ENCODE measurements at places on chromosomes 5 and 9.

DNA sequence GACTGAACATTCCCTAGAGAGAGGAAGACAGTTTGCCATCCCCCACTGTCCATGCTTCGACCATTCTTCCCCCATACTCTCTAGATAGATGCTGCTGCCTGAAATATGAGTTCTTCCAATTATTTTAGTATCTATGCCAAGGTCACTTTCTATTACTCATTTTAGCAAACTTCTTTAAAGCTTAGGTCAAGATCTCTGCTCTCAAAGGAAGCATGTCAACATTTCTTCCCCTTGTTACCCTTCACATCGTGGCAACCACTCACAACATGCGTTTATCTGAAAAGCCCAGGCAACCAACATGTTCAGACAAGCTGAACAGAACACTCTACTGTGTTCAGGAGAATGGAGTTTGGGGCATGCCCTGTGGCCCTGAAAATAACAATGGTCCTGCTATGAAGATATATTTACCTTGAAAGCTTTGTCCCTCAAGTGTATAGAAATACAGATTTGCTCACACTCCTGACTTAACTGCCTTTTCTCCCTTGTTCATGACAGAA, 138.4 kb upstream of the KIF2A start:
- peak; percentile 1 for DNase-seq

DNA sequence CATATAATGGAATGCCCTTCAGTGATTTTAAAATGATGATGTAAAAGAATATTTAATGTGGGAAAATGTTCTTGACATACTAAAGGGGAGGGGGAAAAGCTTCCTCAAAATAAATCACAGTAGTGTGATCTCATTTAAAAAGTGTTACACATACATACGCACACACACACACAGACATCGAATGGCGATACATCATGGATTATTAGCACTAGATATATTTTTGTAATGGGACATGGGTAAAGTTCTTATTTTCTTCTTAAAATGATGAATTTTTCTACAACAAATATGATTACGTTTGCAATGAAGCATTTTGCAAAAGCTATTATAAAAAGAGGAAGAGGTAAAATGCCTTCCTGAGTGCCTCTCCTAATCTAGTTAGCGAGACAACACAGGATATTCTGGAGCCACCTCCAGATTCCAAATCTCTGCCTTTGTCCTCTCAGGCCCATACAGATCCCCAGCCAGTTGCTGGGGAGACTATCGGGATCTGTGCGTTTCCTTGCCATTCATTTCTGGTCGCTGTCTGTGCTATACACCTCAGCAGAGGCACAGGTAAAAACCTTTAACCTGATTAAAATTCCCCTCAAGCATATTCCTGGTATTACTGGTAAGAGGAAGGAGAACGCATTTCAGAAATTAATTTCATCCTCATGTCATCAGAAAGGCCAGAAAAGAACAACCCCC, 69.6 kb downstream of the SLC28A3 start:
- DNase-seq, result no peak

DNA sequence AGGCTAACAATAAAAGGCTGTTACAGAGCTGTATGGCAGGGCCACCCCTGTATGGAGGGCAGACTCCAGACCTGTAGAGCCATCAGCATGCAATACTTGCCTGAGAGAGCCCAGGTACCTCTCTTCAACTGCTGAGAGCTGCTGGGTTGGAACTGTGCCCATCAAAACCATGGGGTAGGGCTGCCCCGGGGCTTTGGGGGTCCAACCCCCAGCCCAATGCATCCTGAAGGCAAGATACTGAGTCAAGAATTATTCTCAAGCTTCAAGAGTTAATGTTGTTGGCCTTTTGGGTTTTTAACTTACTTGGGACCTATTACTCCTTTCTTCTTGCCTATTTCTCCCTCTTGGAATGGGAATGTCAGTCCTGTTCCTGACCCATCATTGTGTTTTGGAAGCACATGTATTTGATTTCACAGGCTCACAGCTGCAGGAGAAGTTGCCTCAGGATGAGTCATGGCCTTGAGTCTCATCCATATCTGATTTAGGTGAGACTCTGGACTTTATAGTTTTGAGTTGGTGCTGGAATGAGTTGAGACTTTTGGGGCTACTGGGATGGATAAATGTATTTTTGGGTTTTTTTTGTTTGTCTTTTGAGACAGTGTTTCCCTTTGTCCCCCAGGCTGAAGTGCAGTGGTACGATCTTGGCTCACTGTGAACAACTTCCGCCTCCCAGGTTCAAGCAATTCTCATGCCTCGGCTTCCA, 21.0 kb upstream of the CDK7 start:
- no peak for DNase-seq

DNA sequence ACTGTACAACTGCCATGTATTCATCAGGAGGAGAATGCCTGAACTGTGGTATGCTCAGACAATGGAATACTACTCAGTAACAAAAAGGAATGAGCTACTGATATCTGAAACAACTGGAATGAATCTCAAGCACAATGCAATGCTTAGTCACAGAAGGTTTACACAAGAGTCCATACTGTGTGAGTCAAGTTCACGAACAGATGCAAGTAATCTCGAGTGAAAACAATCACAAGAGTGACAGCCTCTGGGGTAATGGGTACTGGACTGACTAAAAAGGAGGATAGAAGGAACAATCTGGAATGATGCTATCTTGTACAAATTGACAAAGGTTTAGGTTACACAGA, 19.5 kb upstream of the GOLGA1 start:
- DNase-seq, result no peak

DNA sequence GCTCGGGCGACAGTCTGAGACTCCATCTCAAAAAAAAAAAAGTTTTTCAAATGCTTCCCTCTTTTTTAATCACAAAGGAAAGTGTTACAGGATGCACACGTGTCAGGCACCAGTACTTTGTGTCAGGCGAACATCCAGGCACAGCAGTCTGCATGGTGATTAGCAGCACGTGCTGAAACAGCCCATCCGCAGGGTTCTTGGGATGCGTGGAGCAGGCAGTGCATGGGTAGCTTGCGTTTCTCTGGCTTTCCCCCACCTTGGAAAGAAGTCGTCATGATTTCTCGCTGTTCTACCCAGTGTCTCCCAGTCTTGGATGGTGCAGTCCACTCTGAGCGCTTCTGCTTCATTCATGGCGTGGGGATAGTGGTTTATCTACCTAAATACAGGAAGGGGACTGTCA, 35.4 kb downstream of the GPR107 start:
- DNase-seq, result no peak

GRCh38 chr9:113808391-113809358, 67.4 kb upstream of the ZNF618 start:
- DNase-seq, result no peak

DNA sequence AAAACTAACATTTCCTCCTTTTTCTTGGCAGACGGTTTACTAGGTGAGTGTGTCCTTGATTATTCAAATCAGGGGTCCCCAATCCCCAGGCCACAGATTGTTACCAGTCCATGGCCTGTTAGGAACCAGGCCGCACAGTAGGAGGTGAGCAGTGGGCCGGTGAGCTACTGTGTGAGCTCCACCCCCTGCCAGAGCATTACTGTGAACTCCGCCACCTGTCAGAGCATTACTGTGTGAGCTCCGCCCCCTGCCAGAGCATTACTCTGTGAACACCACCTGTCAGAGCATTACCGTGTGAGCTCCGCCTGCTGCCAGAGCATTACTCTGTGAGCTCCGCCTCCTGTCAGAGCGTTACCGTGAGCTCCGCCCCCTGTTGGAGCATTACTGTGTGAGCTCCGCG, 14.3 kb upstream of the PDCD6 start:
- no peak for DNase-seq

- DNase-seq, result no peak
These were observed 189.7 kb downstream of the MEF2C start for GRCh38 chr5:88693071-88693932.

All from COR-L47 (cell line).